Stimulated activated CD8-positive, alpha-beta memory T cell treated with anti-CD3 and anti-CD28 coated beads, Interleukin-7, amount 100 ng/mL, for 1 hour (primary cell): ENCODE measurements at places on chromosomes 3 and 15.

- DNase-seq = no peak
These were observed 54.5 kb upstream of the GOLGA6B start for GRCh38 chr15:72599855-72600464.

- no peak for DNase-seq
These were observed 11.0 kb downstream of the SHOX2 start for GRCh38 chr3:158095111-158095813.

GRCh38 chr15:59200560-59200959 lies 6.1 kb upstream of the LDHAL6B start:
- no peak for DNase-seq

DNA sequence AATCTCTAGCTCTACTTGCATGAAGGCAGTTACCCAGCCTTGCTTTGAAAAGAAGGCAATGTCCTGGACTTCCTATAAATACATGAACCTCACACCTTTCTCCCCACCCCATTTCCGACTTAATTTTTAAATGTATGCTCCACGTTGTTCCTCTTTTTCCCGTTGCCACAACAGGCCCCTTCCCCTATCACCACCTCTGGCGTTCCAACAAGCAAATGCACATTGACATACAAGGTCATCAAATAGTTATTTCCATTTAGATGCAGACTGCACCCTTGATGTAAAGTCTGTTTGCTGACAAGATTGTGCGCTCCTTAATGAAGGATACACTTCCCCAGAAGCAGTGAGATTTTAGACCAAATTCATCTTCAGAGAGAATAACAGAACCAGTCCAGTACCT lies 260.7 kb upstream of the UMPS start:
- no peak for DNase-seq

- no peak for DNase-seq
These were observed 660.0 kb downstream of the FHIT start for GRCh38 chr3:60591267-60591666.
